ENCODE measurements at places on chromosomes 1 and 21. TPM values are rescaled to one million over a fixed set of nuclear protein-coding genes. Genes with fewer than 3 reads are reported as not detected.

NBPF15 gene
- total RNA-seq = 29.9 TPM

RCAN3 gene
- 1.4 TPM for total RNA-seq

KRTAP19-1 gene
- not detected for total RNA-seq

ATP1A4 gene
- total RNA-seq = 0.44 TPM

DNA sequence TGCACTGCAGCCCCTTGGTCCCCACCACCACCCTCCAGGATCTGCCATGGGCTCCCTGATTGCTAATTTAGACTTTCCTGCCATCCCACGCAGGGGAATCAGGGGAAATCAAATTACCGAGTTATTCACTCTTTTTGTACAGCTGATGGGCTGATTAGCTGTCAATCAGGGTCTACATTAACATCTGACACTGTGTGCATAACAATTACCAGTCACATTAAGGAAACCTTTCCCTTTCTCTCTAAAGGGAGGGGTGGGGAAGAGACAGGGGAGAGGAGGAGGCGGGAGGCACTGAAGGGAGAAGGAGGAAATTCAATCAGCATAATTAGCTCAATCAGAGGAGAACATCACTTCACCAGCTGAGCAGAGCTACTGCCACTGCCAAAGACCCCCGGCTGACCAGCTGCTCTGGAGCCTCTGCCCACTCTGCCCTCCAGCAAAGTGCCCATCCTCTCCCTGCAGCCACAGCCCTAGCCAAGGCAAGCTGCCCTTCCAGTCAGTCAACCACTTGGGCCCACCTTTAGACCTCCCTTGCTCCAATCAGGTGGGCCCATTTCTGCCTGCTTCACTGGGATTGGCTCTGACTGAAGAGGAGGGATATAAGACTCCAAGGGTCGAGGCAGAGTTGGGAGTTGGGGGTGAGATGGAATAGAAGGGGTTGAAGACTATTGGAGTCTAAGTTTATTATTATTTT lies 199.3 kb upstream of the ZC3H12A start:
- DNase-seq = no peak

DNA sequence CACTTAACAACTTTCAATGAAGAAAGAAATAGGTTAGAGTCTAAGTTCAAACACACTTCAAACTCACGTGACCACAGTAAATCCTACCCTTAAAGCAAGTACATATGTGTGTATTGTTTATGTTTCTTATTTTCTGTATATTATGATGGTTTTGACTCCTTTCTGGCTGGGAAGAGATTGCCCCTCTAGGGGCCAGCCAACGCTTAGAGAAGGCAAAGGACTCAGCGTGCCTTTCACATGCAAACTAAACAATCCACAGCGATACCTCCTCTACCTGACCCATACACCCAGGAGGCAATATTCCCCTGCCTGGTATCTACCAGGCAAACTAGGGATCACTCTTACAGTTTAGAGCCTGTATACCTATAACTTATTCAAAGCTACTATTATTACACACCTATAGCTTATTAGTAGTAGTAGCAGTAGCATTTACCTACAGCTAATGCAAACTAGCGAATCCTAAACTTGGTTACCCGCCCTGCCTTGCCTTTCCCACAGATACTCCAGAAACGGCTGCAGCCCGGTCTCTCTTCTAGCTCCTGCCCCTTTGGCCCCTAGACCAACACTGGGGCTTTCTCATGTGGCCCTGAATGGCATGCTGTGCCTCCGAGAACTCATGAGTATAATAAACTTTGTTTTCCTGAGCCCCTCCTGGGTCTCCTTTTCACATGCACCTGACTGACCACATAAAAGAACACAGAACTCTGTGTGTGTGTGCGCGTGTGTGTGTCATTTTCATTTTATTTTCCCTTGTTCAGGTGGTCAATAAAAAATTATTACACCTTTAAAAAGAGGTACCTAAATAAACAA lies 14.0 kb downstream of the NRIP1 start:
- DNase-seq = no peak

DNA sequence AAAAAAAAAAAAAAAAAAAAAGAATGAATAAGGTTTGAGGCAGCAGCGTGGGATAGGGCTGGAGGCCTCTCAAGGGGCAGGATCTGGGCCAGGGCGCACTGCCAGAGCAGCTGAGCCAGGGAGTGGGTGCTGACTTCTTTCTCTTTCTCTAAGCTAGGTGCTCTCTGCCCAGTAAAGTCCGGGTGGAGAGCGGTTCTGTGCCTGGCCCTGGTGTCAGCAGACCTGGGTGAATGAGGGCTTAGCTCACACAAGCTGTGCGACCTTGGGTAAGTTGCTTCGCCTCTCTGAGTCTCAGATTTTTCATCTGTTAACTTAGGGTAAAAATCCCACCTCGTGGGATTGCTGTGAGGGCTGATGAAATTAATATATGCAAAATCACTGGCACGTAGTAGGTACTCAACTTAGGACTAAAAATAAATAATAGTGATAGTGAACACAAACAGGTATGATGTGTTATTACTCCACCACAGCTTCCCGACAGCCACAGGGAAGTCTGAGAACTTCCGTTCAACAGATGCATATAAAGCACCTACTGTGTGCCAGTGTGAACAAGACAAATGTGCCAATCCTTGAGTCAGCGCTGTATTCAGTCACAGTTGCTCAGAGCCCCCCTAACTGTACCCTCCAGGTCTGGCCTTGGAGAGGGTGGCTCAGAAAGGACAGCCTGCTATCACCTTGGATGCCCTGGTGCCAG lies 2.0 kb upstream of the FAM131C start:
- DNase-seq = no peak

- no peak for DNase-seq
Measured at GRCh38 chr1:35825255-35825654, 17.4 kb downstream of the AGO4 start.

DNA sequence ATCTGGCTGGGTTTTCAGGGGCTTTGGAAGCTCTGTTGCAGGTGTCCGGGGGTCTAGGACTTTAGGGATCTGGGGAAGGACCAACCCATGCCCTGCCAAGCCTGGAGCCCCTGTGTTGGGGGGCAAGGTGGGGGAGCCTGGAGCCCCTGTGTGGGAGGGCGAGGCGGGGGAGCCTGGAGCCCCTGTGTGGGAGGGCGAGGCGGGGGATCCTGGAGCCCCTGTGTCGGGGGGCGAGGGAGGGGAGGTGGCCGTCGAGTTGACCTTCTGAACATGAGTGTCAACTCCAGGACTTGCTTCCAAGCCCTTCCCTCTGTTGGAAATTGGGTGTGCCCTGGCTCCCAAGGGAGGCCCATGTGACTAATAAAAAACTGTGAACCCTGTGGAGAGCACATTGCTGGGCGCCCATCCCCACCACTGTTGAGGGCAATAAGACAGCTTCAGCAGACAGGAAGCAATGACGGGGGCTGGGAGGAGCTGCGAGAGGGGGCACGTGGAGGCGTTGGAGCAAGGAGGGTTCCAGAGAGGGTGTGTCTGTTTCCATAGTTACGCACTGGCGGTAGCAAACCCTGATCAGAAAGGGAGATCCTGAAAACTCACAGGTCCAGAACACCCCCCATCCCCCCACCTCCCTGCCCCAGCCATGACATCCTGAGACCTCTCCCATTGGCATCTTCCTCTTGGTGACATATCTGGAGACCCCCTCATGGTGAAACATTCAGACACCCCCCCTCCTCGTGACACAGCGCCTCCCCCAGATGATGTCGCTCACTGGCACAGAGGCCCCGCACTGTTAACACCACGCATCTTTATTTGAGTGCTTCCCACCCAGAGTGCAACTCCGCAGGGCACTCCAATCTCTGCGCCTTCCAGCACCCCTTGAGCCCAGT lies 8.4 kb downstream of the MYBPH start:
- DNase-seq = peak; percentile 23

DNA sequence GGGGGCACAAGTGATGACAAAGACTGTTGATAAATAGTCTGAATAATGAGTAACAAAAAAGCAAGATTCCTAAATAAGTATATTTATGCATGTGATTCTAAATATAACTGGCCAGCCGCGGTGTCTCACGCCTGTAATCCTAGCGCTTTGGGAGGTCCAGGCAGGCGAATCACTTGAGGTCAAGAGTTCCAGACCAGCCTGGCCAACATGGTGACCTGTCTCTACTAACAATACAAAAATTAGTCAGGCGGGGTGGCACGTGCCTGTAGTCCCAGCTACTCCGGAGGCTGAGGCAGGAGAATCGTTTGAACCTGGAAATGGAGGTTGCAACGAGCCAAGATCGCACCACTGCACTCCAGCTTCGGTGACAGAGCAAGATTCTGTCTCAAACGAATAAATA lies 161.5 kb downstream of the TOMM20 start:
- no peak for DNase-seq

GRCh38 chr1:19044471-19044870 lies 88.0 kb upstream of the IFFO2 start:
- no peak for DNase-seq

DNA sequence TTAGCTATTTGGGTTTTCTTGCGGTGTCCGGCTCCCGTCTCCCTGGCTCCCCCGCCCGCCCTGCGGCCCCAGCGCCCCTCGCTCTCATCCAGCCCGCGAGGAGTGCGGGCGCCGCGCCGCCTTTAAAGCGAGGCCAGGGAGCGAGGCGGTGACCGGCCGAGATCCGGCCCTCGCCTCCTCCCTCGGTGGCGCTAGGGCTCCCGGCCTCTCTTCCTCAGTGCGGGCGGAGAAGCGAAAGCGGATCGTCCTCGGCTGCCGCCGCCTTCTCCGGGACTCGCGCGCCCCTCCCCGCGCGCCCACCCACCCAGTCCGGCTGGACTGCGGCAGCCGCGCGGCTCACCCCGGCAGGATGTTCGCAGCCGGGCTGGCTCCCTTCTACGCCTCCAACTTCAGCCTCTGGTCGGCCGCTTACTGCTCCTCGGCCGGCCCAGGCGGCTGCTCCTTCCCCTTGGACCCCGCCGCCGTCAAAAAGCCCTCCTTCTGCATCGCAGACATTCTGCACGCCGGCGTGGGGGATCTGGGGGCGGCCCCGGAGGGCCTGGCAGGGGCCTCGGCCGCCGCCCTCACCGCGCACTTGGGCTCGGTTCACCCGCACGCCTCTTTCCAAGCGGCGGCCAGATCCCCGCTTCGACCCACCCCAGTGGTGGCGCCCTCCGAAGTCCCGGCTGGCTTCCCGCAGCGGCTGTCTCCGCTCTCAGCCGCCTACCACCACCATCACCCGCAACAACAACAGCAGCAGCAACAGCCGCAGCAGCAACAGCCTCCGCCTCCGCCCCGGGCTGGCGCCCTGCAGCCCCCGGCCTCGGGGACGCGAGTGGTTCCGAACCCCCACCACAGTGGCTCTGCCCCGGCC lies 492 bp downstream of the HLX start:
- DNase-seq = peak; percentile 53

Data from muscle of leg (tissue), 16 donors.